ENCODE measurements at places on chromosomes 7 and 10.

DNA sequence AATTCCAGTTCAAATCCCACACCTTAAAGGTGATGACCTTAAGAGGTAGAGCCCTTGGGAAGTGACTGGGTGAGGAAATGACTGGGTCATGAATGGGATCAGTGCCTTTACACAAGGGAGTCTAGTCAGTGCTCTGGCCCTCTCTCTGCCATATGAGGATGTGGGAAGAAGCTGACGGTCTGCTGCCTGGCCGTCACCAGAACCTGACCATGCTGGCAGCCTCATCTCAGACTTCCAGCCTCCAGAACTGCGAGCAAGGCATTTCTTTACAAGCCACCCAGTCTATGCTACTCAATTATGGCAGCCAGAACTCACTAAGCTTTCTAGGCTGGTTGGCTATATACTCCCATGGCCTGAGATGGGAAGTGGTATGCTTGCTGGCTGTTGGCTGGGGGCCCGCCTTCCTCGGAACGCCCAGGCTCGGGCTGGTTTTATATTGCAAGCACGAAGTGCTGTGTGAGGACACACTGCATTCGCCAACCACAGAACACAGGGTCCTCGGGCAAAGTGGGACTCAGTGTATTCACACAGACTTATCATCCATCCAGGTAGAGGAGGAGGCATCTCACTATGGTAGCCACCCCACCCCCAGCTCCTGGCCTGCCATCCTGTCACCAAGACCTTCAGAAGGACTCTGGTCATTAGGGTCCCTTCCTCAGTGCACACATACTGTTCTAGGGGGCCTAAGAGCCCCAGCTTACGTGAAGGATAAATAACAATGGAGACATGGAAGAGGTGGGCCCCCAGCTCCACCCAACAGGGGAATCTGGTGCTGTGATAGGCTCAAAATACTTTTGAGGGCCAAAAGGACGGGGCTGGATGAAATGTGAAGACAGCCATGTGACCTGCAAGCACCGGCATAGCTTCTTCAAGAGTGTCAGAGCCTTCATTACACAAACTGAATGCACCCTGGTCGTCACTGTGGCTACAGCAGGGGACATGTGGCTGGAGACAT is 49.0 kb downstream of the ZRANB1 start:
- no peak for DNase-seq

GRCh38 chr10:102668326-102669107 is 24.2 kb downstream of the TRIM8 start:
- DNase-seq, result no peak

GRCh38 chr7:90492250-90492649 is 22.8 kb downstream of the PTTG1IP2 start:
- no peak for DNase-seq

GRCh38 chr7:44845451-44845850 is 2.4 kb downstream of the H2AZ2 start:
- DNase-seq, result no peak

- DNase-seq, result no peak
Measured at GRCh38 chr10:125961743-125962142, 65.4 kb downstream of the FANK1 start.

GRCh38 chr10:124837687-124838086 is 36.1 kb downstream of the ABRAXAS2 start:
- no peak for DNase-seq

- no peak for DNase-seq
Measured at GRCh38 chr7:44519546-44519945, 21.6 kb downstream of the NPC1L1 start.

Data from glutamatergic neuron (in vitro differentiated cells).